Stimulated activated naive CD8-positive, alpha-beta T cell treated with anti-CD3 and anti-CD28 coated beads, Interleukin-15, Interleukin-2, amounts not matched to agents 100 U/mL and 50 U/mL, for 24 hours (primary cell): ENCODE measurements at places on chromosomes 13 and 19.

DNA sequence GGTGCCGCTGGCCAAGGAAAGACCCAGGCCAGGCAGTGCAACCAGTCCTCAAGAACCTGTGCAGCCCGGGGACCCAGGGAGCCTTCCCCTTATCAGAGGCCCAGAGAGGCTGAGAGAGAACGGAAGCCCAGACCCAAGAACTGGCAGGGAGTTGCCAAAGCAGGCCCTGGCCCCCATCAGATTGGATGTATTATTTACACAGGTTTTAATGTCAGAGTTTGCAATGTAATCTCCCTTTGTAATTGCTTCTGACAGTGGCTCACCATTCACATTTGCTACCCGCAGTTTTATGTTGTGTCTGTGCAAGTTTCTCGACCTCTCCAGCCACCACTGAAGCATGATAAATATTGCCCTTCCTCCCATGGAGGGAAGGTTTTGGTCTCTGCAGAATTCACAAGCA is 660.9 kb downstream of the LIG4 start:
- no peak for DNase-seq

DNA sequence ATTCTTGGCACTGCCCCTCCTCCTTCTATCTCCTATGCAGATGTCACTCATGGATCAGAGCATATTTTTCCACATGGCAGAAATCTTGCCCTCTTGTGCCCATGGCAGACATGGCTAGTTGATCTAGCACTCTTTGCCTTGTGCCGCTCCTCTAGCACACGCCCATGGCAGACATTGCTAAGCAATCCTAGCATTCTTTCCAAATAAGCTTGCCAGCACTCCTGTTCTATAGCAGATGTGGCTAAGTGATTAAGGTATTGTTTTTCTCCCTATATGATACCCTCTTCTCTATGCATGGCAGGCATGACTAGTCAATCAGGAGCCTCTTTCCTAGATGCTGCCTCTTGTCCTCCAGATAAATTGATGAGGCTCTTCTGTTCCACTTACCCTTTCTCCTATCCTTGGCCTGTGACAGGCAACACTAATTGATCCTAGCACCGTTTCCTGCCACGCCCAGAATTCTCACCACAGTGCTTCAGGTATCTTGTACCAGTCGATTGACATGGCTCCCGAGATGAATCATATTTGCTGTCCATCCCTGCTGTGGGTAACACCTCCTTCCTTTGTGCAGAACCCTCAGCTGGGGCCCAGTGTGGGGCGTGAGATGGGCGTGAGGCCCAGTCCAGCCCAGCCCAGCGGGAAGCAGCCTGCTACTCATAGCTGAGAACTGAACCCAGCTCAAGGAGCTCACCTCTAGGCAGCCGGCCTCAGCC is 26.9 kb downstream of the TMED1 start:
- DNase-seq = peak; percentile 30

- no peak for DNase-seq
Observed at GRCh38 chr13:50208826-50209335, 193.6 kb downstream of the KCNRG start.

- no peak for DNase-seq
Observed at GRCh38 chr13:30158774-30159445, 148.4 kb downstream of the KATNAL1 start.

GRCh38 chr13:35292329-35292728 is 184.2 kb downstream of the MAB21L1 start:
- DNase-seq = no peak

DNA sequence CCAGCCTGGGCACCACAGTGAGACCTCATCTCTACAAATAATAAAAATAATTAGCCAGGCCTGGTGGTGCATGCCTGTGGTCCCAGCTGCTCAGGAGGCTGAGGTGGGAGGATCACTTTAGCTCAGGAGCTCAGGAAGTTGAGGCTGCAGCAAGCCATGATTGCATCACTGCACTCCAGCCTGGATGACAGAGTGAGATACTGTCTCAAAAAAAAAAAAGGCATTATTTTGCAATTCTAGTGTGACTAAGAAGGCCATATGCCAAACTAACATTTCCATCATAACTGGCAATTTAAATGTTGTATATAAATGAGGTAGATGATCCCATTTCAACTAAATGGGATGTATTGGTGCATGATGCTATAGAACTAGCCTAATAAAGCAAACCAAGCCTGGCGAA is 632.8 kb upstream of the KLF12 start:
- no peak for DNase-seq

- no peak for DNase-seq
Observed at GRCh38 chr19:29324717-29325116, 111.8 kb upstream of the UQCRFS1 start.

- DNase-seq = no peak
Observed at GRCh38 chr19:28437390-28438346, 775.3 kb downstream of the UQCRFS1 start.

GRCh38 chr19:8244442-8244841 is 35.3 kb downstream of the CERS4 start:
- DNase-seq = no peak

- DNase-seq = no peak
Observed at GRCh38 chr13:74406420-74406819, 272.2 kb upstream of the KLF12 start.

- no peak for DNase-seq
Observed at GRCh38 chr13:24511816-24512196, 772 bp downstream of the PARP4 start.

- no peak for DNase-seq
Observed at GRCh38 chr13:113519556-113519955, 29.0 kb upstream of the DCUN1D2 start.

DNA sequence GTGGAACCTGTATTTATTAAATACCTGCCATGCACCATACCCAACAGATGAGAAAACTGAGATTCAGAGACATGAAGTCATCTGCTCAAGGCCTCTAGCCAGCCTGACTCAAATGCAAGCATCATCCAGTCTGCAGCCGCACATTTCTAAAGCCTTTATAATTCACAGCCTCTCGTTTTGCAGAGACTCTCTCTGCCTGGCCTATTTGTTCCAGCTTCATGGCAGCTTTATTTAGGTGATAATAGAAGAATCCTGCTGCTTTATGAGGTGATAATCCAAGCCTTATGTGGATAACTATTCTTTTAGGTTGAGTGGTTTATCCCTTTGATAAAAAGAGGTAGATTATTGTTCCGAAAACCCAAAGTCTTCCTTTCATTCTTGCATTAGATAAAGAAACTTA is 58.4 kb downstream of the OXGR1 start:
- DNase-seq = no peak
